ENCODE measurements at places on chromosomes 4 and X.

DNA sequence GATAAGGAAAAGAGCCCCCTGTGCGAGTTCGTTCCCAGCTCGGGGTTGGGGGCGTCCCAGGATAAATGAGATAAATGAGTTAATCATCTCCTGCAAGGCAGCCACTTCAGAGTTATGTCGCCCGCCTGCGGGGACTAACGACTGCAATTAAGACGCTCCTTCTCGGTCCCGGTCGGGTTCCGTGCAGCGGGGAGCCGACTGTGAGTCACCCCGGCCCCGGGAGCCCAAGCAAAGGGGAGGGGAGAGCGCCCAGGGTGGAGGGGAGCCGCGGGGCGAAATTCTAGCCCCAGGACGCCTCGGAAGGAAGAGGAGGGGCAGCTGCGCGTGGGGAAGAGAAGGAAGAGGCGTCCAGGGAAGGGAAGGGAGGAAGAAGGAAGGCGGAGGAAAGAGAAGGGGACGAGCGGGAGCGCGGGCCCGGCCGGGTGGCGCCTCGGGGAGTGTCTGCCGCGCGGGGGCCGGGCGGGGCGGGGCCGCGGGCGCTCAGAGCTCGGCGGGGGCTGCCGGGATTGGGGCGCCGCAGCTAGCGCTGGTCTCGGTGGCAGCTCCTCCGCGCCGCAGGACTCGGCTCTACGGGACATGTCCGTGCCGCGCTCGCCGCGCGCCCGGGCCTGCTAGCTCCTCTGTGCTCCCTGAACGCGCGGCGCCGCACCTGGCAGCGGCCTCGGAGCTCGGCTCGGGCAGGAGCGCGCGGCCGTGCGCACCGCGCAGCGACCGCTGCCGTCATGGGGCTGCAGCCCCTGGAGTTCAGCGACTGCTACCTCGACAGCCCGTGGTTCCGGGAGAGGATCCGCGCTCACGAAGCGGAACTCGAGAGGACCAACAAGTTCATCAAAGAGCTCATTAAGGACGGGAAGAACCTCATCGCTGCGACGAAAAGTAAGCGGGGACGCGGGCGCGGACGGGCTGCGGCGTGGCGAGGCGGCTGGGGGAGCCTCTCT is at the start of gene ARHGAP10:
Gene ARHGAP10, plus strand, starts transcription at position 509 of the 938 bp plus-strand sequence. Its CDS starts 214 bp downstream, at position 723.
- DNase-seq = no peak

GRCh38 chr4:127251423-127251822 is 381.3 kb upstream of the INTU start:
- DNase-seq = no peak

DNA sequence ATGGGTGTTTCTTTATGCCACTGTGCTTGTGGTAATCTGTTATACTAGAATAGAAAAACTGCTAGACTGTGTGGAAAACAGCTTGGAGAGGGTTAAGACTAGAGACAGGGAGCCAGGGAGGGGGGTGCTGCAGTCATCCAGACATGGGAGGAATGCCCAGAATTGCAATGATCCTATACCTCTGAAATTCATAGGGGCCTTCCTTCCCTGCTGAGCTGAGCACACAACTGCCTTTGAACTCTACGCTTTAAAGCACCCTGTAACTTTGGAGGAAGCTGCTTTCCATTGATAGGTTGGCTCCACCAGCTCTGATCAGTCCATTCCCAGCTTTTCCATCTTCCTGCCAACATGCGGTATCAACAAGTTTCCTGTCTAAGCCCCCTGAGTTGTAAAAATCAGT is 155.9 kb upstream of the RASGEF1B start:
- DNase-seq = no peak

DNA sequence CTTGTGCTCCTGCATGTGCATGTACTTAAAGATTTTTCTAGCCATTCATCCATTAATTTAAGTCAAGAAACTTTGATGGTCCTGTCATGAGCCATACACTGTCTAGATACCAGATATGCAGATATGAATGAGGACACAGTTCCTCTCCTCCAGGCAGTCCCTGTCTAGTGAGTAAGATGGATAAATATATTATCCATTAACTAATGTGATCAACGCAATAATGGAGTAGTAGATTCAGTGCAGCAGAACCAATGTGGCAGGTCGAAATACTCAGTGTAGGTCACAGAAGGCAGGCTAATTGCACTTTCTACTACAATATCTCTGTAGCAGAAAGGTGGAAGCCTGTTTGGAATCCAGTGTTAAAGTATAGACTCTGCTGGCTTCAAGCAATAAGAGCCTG is 112.5 kb downstream of the PCDH7 start:
- DNase-seq = no peak

DNA sequence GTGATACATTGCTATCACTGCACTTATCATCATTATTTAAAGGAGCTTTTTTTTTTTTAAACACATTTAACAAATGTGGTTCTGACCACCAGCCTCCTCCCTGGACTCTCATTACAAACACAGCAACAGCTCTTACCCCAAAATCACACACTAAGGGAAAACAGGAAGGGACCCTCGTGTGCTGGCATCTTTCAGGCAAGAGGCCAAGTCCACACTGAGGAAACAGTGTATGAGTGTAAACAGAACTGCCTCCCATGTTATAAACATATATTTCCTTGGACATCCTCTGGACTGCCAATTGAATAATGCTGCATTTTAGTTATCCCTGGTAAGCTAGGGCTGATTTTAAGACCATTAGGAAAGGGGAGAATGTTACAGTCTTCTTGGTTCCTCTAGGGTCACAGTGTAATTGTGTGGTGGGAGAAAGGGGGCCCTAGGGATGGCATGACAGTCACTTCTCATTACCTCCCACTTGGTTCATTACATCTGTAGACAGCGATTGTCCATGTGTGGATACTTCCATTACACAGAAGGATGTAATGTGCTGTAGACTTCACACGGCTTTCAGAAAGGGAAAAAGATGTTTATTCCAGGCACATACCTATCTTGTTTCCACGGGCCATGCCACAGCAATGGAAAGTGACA is 244.6 kb upstream of the TET2 start:
- DNase-seq = no peak

DNA sequence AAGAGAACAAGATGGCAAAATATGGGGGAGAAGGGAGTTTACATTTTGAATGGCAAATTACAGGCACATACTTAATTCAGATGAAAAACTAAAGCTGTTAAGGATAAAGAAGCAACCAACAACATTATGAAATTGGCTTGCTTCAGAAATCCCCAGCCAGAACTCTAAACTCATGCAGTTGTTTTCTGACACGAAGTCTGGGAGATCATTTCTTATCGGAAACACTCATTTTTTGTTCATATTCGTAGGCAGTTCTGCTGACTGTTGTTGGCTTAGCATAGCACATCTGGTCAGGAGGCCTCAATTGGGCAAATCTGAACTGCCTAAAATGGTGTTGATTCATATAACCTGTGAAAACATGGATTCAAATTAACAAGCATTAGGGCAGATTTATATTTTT is 33.0 kb upstream of the ARHGAP6 start:
- DNase-seq = no peak

- DNase-seq = no peak
Observed at GRCh38 chrX:80423000-80423399, 2.8 kb downstream of the TENT5D start.

- DNase-seq = no peak
Observed at GRCh38 chrX:13029887-13030771, 14.3 kb downstream of the FAM9C start.

- peak; percentile 70 for DNase-seq
Observed at GRCh38 chr4:86496094-86497080, 97.7 kb upstream of the PTPN13 start.

DNA sequence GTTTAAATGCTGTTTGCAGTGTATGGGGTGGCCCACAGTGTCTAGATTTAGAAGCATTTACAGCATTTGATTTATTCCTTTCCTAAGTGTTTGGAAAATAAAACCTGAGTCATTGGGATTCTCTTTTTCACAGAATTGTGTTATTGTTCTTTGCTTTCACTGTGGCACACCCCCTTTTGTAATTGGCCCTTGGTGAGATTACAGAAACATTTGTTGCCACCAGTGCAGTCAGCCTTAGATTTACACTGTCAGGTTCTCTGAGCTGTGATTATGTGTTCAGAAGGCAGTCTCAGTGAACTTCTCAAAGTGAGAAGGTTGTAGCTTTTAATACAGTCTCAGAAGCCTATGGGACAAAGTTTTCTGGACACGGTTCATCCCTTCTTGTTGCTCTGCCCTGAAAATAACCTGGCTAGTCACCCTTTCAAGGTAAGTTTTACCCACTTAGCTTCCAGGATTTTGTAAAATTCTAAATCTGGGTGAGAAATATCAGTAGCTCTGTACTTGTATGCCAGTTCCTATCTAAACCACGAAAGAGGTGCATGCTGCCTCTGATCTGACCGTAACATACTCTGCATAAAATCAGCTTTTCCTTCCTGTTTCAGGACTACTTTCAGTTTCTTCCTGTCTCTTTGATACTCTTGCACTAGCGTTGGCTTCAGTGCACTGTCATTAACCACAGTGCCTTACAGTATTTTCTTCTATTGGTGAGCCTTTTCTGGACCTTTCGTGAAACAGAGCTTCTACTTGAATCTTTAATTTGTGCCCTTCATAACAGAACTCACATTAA is 12.6 kb downstream of the RUFY3 start:
- DNase-seq = peak; percentile 64
